ENCODE measurements at places on chromosomes 2 and 18.

DNA sequence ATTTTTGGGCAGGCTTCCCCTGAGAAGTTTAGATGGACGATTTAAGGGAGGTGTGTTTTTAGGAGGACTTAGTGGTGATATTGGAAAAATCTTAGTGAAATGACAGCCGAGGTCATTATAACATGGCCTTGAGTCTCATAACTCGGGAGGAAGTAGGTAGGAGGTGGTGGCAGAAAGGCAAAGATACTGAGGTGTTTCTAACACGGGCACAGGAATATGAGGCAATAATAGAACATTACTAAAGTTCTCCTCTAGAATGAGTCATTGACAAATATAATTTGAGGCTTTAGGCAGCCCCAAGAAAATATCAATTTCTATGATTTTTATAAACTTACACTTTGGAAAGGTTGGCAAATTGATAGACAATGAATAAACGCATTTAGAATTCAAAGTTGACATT is 146.1 kb upstream of the ZEB2 start:
- DNase-seq, result no peak

- DNase-seq, result no peak
Observed at GRCh38 chr18:47831351-47831750, 99.1 kb downstream of the SMAD2 start.

DNA sequence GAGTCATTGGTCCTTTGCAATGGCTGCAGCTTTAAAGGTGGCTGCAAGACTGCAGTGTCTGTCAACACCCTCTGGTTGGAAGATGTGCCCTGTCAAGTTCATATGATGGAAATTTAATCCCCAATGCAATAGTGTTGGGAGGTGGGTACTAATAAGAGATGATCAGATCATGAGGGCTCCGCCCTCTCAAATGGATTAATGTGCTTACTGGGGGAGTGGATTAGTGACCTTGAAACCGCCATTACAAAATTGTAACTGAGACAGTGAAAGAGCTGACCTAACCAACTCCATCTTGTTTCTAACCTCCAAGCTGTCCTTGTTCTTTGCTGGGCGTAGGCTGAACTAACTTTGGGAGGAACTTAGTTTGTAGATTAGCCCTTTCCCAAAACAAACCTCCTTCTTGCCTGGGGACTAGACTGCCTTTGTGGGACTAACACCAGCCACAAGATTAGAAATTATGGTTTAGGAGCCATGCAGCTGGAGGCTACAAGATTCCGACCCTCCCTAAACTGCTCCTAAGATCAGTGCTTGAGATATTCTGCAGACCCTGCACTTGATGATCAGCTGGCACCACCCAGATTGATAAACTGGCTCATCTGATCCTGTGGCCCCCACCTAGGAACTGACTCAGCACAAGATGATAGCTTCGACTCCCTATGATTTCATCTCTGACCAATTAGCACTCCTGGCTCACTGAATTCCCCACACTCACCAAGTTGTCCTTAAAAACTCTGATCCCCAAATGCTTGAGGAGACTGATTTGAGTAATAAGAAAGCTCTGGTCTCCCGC is 13.7 kb downstream of the MYCN start:
- DNase-seq, result no peak

GRCh38 chr18:38545071-38545470 is 979.5 kb upstream of the CELF4 start:
- DNase-seq, result no peak

DNA sequence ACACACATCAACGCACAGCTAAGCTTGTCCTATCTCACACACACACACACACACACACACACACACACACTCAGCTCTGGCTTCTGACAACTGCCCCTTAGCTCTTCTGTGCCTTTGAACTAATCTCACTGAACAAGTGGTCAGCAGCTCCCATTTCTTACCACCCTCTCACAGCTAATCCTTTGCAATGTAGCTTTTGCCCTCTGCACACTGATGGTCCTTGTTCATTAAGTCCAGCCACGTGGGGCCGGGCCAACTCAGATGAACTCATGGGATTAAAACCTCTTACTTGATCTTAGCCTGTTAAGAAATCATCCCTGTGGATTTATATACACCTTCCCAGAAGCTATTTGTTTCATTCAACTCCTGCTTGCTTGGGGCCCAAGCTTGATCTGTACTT is 36.6 kb downstream of the DPYSL5 start:
- DNase-seq, result peak; percentile 31

DNA sequence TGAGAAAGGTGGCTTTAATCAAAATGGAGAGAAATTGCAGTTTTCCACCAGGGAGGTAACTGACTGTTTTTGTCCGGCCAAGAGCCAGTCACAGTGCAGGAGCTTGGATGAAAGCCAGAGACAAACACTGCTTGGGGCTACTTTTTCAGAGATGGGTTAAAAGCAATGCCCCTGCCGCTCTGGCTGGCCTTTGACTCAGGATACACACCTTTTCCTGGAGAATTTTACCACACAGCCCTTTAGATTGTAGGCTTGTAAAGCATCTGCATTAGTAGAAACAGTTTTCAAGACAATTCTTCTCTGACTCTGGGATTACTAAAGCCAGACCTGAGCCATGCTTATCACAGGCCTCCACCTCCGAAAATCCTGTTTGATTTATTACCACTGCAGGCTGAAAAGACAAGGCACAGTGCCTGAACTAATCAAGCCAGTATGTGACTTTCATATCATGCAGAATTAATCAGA is 79.7 kb downstream of the CCBE1 start:
- no peak for DNase-seq

- DNase-seq, result no peak
Observed at GRCh38 chr2:196229013-196229412, 57.6 kb upstream of the STK17B start.

DNA sequence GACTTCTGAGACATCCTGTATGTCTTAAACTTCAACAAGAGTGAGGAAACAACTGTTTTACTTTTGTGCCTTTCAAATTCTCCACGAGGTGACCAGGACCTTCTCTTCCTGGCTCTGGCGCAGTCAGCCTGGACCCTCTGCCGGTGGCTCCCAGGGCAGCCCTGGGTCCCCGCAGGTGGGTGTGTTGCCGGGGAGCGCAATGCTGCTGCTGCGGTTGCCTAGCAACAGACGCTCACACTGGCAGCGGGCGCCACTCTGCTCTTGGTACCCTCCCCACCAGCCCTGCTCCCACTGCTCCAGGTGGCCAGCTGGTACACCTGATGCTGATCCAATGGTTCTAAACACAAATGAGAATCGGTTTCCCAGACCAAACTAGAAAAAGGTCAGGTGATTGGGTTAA is 58.7 kb downstream of the GNAL start:
- DNase-seq, result no peak

DNA sequence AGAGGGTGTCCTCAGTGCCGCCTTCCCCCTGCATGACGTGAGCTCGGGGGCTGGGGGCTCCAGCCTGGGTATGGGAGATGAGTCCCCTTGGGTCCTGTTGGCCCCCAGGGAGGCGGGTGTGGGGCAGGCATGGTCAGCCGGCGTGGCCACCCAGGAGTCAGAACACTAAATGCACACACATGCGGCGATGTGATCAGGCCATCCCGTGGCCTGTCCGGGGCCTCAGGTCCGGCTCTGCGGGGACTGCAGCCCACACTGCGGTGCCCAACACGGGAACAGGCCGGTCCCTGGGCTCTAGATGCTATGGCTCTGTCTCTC is 13.8 kb downstream of the ANO7 start:
- DNase-seq, result no peak

- no peak for DNase-seq
Observed at GRCh38 chr2:220043155-220043989, 415.9 kb downstream of the SLC4A3 start.

DNA sequence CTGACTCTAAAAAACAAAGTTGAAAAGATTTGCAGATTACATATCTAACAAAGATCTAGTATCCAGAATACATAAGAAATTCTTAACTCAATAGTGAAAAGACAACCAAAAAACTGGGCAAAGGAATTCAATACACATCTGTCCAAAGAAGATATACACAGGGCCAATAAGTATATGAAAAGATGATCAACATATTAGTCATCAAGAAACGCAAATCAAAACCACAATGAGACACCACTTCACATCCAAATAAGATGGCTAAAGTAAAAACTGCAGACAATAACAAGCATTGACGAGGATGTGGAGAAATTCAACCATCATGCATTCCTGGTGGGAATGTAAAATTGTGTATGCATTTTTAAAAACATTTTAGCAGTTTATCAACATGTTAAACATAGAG is 256.0 kb downstream of the EIPR1 start:
- DNase-seq, result no peak

DNA sequence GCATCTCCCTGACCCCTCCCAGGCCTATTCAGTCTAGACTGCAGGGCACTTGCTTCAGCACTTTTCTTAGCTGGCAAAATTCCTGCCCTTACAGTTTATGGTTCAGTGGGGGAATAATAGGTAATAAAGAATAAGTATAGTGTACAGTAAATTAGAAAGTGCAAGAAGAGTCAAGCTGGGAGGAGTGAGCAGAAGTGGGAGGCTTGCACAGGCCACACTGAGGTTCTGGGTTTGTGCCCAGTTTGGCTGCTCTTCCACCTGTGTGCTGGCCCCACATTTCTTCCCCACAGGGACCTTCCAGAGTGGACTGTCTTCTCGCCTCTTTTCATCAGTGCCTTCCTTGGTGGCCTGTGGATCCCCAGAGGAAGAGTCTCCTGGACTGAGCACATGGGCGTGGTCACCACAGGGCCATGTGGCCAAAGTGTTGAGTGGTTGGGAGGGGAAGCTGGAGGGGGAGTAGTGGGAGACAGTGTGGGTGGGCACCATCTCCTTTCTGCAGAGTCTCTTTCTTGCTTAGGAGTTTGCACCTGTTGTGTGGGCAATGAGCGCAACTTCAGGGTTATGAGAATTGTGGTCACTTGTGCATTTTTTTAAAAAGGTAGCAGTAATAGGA is 128.6 kb upstream of the ZSWIM2 start:
- no peak for DNase-seq

- DNase-seq, result no peak
Observed at GRCh38 chr18:23735021-23735464, 45.8 kb downstream of the LAMA3 start.

DNA sequence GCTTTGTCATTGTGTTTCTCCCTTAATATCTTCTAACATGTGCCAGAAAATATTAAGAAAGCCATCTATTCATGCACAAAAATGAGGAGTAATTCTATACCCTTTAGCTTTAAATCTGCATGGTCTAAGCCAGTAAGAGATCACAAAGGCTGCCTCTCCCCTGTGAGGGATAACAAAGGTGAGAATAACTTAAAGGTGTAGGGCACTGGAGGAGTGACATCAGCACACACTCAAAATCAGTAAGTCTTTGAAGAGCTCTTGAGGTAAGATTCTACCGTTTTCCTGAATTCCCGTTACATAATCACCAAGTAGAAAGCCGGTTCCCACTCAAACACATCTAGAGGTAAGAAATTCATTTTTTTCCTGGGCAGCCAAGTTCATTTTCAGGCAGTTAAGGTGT is 123.9 kb upstream of the SULT1C3 start:
- DNase-seq, result no peak

DNA sequence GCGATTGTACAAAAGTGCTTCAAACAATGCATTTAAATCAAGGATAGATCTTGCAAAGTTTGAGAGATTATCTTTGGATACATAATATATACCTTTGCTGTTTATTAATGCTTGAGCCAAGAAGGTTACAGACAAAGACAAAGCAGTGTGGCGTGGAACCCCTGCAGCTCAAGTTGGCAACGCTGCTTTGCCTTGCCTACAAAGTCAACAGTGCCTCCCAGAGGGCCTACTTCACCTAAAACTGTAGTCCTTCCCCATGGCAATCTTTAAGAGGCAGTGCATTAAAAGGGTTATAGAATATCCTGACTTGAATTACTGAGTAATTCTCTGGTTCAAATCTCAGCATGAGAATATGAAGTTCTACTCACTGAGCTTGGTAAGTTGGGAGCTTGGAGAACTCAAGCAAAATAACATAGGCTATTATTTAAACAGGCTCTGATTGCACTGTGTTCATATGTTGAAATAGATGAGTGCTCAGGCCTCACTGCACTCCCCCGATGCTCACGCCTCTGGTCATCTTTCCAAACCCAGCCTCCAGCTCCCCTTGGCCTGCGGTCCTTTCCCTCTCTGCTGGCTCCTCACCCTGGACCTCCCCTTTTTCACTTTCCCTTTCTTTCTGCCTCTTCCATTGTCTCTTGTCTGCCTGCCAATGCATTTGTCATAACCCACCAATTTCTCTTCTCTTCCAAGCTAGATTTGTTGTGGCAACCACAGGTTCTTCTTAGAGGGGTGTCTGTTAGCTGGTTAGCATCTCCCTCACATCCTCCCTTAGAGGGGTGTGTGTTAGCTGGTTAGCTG is 96.5 kb downstream of the MYT1L start:
- peak; percentile 41 for DNase-seq

- DNase-seq, result no peak
Observed at GRCh38 chr2:63012541-63012940, 38.1 kb upstream of the OTX1 start.

GRCh38 chr2:9343524-9343923 is 79.8 kb downstream of the ITGB1BP1 start:
- DNase-seq, result no peak
